Esophagus (tissue), 2 donors: ENCODE measurements at places on chromosomes 13 and 19. TPM values are rescaled to one million over a fixed set of nuclear protein-coding genes. Genes with fewer than 3 reads are reported as not detected.

Gene KLHL1
- not detected for polyA plus RNA-seq

Gene BRSK1
- polyA plus RNA-seq = 1.0 TPM

Gene ZBTB32
- polyA plus RNA-seq = 0.07 TPM

Gene DCUN1D2
- polyA plus RNA-seq = 8.9 TPM

Gene LATS2
- 5.2 TPM for polyA plus RNA-seq

Gene PCSK4
- 1.9 TPM for polyA plus RNA-seq

Gene ANGPTL8
- polyA plus RNA-seq = not detected

Gene TMED1
- polyA plus RNA-seq = 20.4 TPM

Gene PGLYRP2
- not detected for polyA plus RNA-seq

Gene THSD1
- polyA plus RNA-seq = 2.0 TPM

Gene ZNF560
- 0.05 TPM for polyA plus RNA-seq

Gene KASH5
- polyA plus RNA-seq = not detected

Gene MBD3L3
- polyA plus RNA-seq = not detected

Gene ZNF737
- 1.0 TPM for polyA plus RNA-seq

Gene CRX
- not detected for polyA plus RNA-seq

Gene CYP2A6
- not detected for polyA plus RNA-seq

Gene SYCN
- polyA plus RNA-seq = not detected

Gene FOXA3
- polyA plus RNA-seq = 0.02 TPM

Gene MATK
- 2.4 TPM for polyA plus RNA-seq

Gene SLC10A2
- not detected for polyA plus RNA-seq

Gene B3GNT3
- 45.1 TPM for polyA plus RNA-seq

Gene FCAR
- 0.10 TPM for polyA plus RNA-seq

Gene NUCB1
- 116 TPM for polyA plus RNA-seq

Gene LGALS14
- not detected for polyA plus RNA-seq
